Smooth muscle cell of the umbilical artery (primary cell): ENCODE measurements at places on chromosomes 5 and 9. TPM values are rescaled to one million over a fixed set of nuclear protein-coding genes. Genes with fewer than 3 reads are reported as not detected.

Gene DPP7
- total RNA-seq: 69.1 and 79.6 TPM in 2 replicates

Gene FANCG
- 6.8 and 13.4 TPM in 2 replicates for total RNA-seq

Gene CYLC2
- not detected in 2 replicates for total RNA-seq

Gene SERINC5
- total RNA-seq: 9.5 and 15.0 TPM in 2 replicates

Gene GPR150
- total RNA-seq: under 0.01 and 0.28 TPM in 2 replicates

Gene GOLGA2
- 146 and 160 TPM in 2 replicates for total RNA-seq
